Ureter (tissue), 1 donor: ENCODE measurements at places on chromosomes 3 and 15.

DNA sequence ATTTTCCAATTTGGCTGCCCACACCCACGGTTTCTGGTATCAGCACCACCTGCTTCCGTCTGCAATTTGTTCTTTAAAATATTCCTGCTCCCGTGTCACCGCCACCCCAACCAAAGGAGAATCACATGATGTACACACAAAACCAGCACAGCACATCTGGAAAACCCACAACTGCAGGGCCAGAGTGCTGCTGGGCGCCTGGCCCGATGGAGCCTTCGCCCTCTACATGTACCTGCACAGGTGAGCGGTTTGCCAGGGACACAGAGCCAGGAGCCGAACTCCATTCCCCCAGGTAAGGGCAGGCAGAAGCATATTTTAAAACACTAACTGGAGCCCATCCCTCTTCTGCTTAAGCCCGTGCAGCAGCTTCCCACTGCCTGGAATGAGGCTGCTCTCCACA, 75.6 kb downstream of the ADAMTS17 start:
- no peak for DNase-seq

- no peak for DNase-seq
Measured at GRCh38 chr3:182784542-182784941, 8.8 kb upstream of the ATP11B start.

- DNase-seq: no peak
Measured at GRCh38 chr3:193194371-193194770, 46.7 kb upstream of the PLAAT1 start.

GRCh38 chr3:94626573-94626972, 563.7 kb downstream of the NSUN3 start:
- no peak for DNase-seq

DNA sequence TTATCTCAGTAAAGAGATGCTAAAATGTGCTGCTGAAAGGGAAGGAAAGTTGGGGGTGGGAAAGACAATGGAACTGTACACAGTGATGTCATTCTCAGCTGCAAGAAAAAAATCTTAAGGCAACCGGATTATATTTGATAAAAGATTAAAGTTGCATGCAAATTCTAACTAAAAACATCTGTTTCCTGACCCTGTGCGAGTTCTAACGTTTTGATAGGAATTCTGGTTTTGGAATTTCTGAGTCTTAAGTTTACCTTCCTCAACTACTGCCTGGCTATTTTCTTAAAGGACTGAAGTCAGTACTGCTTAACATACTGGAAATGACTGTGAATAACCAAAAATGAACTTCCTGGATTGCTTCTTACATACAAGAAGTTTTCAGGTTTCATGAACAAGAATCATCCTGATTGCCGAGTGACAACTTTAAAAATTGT, 115.5 kb downstream of the SLC25A26 start:
- no peak for DNase-seq

DNA sequence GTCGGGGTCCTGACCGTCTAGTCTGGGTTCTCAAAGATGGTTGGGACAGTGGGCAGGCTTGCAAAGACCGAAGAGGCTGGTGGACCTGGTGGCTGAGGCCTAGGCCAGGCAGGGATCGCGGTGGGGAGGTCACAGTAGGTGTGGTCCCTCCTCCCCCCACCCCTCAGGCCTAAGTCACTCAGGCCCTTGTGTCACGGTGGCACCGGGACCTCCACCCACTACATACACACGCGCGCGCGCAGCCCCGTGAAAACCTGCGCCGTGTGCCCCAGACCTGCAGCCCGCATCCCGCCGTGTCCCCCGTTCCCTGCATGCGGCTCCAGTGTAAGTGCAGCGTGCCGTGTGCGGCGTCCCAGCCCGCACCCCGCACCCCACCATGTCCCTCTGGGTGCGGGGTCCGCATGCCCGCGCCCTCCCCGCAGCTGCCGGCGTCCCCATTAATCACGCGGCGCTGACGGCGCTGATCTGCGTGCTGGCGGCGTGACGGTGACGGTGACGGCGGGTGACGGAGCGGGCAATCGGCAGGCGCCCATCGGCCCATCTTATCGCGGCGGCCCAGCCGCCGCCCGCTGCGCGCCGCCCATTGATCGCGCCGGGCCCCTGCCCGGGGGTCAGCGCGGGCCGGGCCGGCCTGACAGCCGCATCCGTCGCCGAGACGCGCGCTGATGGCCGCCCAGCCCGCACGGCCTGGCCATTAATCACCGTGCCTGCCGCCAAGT, 24.4 kb downstream of the SEC61A1 start:
- no peak for DNase-seq

DNA sequence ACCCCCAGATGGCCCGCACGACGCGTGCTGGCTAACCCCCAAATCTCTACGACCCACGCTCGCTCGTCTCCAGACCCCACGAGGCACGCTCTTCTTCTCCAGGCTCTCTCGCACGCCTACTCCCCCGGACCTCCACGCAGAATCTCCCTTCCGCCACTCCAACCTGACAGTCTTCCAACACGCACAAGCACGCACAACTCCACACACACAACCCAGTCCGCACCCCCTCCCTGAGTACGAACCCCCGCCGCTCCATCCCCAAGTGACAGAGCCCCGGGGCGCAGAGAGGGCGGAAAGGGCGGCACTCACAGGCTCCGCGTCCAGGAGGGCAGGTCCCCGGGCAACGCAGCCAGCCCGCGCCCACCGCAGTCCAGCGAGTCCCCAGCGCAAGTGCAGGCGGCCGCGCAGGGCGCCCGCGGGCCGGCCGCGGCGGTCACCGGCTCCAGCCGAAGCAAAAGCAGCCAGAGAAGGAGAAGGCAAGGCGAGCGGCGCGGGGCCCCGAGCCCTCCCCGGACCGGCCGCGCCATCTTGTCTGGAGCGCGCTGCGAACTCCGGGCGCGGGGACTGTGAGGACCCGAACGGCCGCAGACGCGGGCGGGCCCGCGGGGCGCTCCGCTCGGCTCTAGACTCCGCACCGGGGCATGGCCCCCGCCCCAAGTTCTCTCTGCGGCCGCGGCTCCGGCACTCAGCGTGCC, 794 bp downstream of the LRIG1 start:
- peak; percentile 45 for DNase-seq

DNA sequence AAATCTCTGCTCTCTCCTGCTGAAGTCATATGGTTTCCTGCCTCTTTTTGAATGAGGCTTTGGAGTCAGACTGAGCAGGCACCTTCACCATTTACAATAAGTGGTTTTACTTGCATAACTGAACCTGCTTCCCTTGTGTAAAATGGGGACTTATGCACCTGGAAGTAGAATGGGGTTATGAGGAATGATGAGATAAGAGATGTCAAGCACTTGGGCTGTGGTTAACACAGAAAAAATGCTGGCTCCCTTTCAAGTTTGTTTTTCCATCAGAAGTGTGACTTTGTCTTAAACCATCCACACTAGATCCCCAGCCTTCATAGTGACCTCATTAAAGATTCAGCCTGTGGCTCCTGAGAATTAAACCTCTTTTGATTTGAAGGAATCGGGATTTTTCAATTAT, 5.2 kb downstream of the EXOSC7 start:
- no peak for DNase-seq

GRCh38 chr15:100879464-100880138, at the start of gene ALDH1A3:
Gene ALDH1A3 (plus strand): TSS chr15:100879831. CDS start chr15:100879908, 77 bp downstream.
- no peak for DNase-seq

DNA sequence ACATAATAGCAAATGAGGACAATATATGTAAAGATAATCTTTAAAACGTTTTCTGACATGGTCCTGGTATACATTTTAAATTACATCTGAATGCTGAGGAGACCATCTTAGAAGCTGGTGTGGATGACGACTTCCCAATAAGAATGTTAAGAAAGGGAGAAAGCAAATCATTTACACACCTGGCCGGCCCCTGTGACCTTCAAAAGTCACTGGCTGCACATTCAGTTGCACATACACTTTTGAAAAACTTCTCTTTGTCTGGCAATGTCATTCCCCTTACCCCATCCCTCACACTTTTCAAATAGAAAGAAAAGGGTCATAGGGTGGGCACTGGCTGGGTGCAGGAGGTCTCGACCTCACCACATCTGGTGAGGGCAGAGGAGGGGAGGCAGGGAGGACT, 391.0 kb downstream of the MECOM start:
- no peak for DNase-seq

GRCh38 chr3:48655606-48656005, 7.1 kb downstream of the CELSR3 start:
- DNase-seq: no peak

DNA sequence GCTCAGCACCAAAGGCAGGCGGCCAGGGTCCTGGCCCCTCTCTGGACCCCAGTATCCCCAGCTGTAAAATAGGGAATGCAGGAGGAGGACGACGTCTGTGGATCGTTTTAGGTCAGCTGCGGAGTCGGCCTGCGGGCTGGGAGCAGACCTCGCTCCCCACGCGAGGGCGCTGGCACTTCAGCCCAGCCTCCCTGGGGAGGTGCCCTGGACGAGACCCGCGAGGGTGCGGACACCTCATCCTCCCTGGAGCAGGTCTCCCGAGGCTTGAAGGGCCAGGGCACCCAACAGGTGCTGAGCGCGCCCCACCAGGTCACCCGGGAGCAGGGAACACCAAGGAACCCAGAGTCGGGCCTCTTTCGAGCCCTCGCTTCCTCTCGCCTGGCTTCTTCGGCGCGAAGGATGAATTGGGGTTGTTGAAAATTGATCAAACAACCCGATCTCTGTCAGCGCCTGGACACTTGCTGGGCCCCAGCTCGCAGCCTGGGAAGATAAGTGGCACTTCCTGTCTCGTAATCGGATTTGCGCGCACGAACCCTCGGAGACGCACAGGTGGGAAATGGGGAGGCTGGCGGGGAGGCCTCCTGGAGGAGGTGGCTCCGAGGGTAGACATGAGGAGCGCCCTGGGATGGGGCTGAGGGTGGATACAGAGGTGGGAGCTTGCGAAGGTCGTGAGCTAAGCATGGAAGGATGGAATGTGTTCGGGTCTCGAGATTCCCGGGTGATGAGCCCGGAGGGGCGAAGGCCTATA, 588 bp upstream of the VIPR1 start:
- DNase-seq: peak; percentile 67

GRCh38 chr3:122298239-122298638, 26.8 kb upstream of the CSTA start:
- DNase-seq: no peak

GRCh38 chr15:79964232-79964805, 6.7 kb downstream of the BCL2A1 start:
- DNase-seq: no peak

DNA sequence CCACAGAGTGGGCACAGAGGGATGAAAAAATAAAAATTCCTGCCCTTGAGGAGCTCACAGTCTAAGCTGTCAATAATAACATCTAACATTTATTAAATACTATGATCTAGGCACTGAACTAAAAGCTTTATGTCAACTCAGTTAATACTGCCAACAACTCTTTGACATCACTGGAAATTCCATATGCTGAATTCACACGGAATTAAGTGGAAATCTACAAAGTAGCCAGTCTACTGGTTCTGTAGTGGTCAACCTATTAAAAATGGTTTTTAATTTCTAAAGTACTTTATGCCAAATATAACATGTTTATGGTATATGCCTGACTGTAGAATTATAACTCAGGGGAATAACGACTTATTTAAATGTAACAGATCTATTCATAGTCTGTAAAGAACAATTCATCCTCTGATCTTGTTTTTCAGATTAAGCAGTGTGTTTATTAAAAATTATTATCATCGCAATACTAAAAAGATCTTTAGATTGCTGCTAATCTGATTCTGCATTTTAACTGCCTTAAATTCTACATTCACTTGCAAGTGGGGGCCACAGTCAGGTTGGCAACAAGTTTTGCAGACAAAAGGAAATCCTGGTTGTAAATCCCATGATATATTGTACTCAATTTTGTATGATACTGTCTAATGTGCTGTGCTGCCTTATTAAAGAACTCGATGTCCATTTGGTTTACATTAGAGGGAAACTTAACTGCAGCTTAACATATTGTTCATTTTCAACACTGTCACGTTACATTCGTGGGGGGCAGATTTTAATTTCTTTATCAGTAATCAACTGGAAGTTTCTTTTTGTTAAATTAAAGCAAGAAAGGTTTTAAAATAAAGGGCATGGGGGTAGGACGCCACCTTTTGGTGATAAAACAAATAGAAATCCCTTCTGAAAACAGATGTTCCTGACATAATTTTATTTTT, 2.6 kb upstream of the FOXP1 start:
- no peak for DNase-seq

GRCh38 chr3:53195602-53196574, 34.9 kb downstream of the PRKCD start:
- DNase-seq: no peak

DNA sequence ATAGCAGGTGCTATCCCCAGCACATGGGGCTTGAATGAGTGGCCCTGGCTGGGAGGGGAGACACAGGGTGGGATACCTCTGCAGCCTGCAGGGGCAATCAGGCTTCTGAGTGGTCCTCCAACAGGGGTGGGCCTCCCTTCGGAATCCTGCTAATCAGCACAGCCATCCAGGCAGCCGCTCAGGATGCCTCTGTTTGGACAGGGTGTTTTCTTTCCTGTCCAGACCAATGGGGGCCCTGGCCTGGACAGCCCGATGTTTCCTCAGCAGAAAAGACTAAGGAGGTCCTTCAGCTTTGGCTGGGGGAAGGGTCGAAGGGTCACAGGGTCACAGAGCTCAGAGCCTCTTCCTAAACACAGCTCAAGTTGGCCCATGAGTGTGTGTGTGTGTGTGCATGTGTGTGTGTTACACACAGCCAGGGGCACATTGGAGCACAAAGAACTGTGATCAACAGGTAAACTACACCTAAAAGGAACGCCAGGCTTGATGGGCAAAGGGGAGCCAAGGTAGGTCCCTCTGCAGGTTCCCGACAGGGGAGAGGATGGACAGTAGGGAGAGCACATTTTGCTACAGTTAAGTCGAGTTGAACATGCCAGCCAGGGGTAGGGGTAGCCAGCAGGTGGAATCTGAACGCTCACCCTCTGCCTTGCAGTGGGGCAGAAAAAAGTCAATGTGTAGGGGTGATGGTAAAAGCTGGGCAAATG, 1.1 kb upstream of the HAPLN3 start:
- DNase-seq: no peak

DNA sequence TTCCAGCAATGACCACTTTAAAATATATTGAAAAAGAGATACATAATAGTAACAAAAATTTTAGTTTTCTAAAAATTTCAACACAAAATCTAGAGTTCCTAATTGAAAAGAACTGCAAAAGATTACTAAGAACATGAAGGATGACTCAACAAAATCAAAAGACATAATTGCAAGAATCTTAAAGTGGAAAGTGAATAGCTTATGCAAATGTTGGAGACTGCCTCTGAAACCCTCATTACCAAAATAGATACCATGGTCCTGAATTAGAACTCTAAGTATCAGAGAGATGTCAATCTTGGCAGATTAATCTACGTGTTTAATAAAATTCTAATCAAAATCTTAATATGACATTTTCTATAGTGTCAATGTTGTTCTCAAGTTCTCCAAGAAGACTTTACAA, 60.7 kb upstream of the SGO1 start:
- DNase-seq: no peak

DNA sequence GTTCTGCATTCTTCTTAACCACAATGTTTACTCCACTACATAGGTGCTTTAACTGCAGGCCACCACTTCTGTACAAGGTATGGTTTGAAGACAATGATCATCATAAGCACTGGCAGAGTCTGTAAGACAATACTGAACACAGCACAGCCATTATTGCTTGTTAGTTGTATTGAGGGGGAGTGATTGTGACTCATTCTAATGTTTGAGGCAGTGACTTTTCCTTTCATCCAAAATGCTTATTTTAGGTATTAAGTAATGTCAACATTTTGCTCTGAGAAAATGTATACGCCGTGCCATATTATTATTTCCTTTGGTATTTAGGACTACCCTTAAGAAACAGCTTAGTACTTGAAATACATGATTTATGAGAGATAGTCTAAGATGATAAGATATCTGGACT, 618.2 kb upstream of the ZNF717 start:
- no peak for DNase-seq

GRCh38 chr3:4314688-4315087, 11.5 kb downstream of the SETMAR start:
- no peak for DNase-seq

GRCh38 chr3:128242818-128243601, 89.7 kb downstream of the EEFSEC start:
- no peak for DNase-seq
